Activated CD8-positive, alpha-beta memory T cell treated with anti-CD3 and anti-CD28 coated beads, Interleukin-2, amount 50 U/mL, for 4 hours (primary cell): ENCODE measurements at places on chromosomes 1 and 21.
A peak's percentile ranks its signal among the peaks of the same experiment; 100 is the strongest.

DNA sequence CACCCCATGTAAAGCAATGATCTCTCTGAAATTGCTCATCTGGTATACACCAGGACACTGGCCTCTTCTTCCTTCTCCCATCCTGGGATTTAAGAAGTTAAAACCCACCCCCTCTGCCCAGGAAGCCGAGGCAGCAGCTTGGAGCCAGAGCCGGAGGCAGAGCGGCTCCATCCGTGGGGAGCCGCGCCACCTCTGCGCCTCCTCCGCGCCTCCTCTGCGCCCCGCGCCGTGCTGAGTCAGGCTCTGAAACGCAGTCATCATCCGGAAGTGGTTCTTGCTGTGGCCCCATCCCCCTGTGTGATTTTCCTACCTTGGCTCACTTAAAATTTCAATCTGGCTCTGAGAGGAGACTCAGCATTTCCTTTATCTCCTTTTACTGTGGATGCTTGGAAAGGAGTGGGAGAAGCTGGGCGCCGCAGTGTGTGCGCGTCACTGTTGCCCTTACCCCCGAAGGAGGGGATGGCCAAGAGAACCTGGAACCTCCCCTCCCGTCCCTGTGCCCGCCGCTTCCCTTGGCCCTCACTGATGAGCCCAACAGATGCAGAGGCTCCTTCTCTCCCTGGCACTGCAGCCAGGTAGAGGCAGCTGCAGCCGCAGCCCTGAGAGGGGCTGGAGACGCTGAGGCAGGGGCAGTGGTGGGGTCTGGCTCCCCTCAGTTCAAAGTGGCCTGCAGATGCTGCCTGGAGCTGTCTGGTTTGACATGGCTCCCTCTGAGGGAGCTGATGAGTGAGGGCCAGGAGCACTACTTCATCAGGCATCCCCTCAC is 15.3 kb upstream of the NPHP4 start:
- DNase-seq: peak; percentile 51

GRCh38 chr1:229953736-229954326 is 113.2 kb upstream of the GALNT2 start:
- no peak for DNase-seq

DNA sequence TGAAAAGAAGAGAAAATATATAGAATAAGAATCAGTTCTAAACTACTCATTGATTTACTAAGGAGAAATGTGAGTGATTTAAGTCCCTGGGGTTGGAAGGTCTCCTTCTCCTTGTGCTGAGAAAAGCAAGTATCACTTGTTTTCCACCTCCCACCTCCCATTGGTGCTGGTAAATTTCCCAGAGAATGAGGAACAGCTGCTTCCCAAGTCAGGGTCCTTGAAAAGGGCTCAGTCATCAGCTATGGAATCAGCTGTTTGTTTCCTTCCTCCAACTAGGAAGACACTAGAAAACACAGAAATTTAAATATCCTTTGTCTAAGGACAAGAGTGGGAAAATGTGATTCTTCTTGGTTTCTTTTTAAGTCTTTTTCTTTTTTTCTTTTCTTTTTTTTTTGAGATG is 131.3 kb upstream of the C1orf21 start:
- no peak for DNase-seq

DNA sequence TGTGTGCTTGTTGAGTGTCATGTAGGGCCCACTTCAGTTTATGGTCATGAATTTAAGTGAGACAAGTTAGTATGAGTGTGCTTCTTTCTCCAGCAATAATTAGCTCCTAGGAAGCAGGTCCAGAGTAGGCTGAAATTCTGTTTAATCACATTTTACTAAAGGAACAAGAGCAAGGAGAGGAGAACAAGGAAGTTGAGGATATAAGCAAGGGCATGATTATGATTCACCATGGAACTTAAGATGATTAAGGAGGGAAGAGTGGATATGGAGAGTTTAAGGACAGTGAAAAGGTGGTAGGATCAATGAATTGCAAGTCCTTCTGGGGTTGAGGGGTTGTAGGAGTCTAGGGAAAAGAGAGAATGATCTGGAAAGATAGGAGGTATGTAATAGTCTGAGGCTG is 3.1 kb upstream of the DIPK1A start:
- no peak for DNase-seq

DNA sequence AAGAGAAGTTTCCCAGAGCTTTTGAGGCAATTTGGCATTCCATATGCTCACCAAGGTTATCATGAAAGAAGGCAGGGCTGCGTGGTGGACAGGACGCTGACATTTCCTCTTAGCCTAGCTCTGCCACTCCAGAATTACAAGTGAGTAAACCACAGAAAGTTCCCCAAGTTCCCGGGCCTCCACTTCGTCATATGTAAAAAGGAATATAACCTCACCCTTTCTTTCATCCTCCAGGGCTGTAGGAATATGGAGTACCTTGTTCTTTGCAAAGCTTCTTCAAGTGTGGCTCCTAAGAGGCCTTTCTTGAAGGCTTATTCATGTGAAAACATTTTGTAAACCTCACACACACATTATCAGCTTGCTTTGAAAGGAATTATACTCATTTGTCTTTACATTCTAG is 210.2 kb downstream of the GREM2 start:
- no peak for DNase-seq

GRCh38 chr1:168045311-168045710 is 91.4 kb downstream of the GPR161 start:
- no peak for DNase-seq

- no peak for DNase-seq
These were observed 13.3 kb downstream of the PLPPR5 start for GRCh38 chr1:98991127-98992012.

- no peak for DNase-seq
These were observed 62.5 kb downstream of the ADAMTS1 start for GRCh38 chr21:26782747-26783146.

GRCh38 chr21:38861989-38862683 is 56.4 kb downstream of the ETS2 start:
- DNase-seq: no peak

- no peak for DNase-seq
These were observed 1.2 kb upstream of the C1orf198 start for GRCh38 chr1:230869500-230869899.

DNA sequence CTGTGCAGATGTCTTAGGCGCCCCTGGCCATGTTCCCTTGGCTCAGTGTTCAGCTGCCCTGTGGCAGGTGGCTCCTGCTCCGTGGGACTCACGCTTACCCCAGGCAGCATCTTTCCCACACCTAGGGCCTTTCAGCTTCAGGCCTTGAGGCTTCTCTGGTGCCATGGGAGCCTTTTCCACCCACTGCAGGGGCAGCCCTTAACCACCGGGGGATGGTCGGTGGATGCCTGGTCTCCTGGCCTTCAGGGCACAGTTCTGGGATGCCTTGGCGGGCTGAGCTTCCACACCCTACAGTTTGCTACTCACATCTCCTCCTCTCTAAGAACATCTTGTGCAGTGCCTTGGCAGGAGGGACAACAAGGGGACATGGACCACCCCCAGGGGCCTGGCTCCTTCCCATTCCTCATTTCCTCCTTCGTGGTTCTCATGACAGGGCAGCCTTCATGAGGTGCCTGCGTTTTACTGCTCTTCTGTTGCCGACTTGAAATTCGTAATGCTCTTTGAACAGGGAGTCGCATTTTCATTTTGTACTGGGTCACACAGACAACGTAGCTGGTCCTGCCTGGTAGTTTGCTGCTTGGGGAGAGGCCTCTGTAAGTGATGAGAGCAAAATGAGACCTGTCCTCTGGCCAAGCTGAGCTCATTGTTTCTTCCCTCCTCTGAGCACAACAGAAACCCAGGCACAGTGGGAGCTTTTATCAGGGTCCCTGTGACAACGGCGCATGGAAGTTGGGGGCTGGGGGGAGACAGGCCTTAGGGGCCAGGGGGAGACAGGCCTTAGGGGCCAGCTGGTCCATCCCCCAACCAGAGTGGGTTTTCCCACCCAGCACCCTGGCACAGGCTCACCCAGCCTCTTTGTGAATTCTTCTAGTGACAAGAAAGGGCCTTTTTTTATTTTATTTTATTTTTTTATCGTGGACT is 62.0 kb upstream of the NEK2 start:
- DNase-seq: no peak

DNA sequence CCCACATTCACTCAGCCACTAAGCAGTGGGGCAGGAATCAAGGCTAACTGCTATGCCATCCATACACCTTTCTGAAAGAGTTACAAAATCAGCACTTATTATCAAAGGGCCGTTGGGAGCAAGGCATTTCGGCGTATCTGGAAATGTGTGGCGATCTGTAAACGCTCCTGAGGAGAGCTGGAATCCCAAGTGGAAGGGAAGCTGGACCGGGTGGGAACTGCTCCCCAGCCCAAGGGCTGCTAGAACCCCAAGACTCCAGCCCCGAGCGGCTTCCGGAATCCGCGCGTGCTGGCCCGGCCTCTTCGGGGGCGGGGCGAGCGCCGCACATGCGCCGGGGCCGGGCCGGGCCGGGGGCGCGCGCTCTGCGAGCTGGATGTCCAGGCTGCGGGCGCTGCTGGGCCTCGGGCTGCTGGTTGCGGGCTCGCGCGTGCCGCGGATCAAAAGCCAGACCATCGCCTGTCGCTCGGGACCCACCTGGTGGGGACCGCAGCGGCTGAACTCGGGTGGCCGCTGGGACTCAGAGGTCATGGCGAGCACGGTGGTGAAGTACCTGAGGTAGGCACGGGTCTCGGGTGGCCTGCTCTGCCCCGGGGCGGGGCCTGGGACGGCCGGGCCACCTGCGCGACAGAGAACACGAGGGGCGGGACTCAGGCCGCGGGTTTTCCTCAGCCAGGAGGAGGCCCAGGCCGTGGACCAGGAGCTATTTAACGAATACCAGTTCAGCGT is at the start of gene NAXE:
Gene NAXE (plus strand): TSS at position 345 of the 726 bp plus-strand sequence. CDS start 29 bp downstream, at position 374.
- DNase-seq: peak; percentile 69

- DNase-seq: no peak
These were observed 5.3 kb downstream of the TIE1 start for GRCh38 chr1:43305926-43306687.

- no peak for DNase-seq
These were observed 28.1 kb downstream of the RNF187 start for GRCh38 chr1:228515200-228515834.

- DNase-seq: no peak
These were observed 1.8 kb downstream of the ARPC5 start for GRCh38 chr1:183633676-183634343.

DNA sequence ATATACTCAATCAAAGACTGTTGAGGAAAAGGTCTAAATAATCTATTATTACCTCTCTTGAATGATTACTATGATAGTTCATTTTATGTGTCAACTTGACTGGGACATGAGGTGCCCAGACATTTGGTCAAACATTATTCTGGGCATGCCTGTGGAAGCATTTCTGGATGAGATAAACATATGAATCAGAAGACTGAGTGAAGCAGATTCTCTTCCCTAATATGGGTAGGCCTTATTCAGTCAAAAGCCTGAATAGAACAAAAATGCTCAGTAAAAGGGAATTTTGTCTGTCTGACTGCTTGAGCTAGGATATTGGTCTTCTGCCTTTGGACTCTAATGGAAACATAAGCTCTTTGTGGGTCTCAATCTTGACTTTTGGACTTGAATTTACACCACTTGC is 73.3 kb upstream of the SOX13 start:
- no peak for DNase-seq

DNA sequence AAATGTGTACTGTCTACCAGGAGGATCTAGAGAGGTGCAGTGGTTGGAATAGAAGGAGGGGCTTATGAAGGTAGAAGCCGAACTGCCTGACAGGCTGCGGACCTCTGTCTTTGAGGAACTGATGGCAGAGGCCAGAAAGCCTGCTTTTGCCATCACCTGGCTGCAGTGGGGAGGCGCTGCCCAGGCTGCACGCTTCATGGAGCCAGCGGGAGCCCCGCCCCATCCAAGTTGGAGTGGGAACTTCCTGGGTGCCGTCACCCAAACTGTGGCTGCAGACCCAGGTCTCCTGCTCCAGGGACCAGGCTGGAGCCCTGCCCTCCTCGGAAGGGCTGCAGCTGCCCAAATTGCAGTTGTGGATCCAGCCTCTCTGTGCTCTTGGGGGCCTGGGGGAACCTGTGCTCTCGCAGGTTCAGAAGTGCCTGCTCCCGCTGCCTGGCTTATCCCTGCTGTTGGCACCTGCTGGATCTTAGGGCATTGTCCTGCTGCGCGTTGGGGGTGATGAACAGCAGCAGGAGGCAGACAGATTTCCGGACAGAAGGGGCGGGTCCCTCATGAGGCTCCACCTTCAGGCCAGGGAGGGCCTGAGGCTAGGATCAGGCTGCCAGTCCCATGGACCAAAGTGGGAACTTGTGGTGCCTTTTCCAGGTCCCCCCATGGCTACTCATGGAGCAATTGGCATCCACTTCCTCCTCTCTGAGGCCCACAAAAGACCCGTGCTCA is 118.0 kb upstream of the PLPPR4 start:
- no peak for DNase-seq

- no peak for DNase-seq
These were observed 22.3 kb upstream of the MOB3C start for GRCh38 chr1:46638921-46639320.

GRCh38 chr1:114011796-114012195 is 32.5 kb downstream of the OLFML3 start:
- no peak for DNase-seq

DNA sequence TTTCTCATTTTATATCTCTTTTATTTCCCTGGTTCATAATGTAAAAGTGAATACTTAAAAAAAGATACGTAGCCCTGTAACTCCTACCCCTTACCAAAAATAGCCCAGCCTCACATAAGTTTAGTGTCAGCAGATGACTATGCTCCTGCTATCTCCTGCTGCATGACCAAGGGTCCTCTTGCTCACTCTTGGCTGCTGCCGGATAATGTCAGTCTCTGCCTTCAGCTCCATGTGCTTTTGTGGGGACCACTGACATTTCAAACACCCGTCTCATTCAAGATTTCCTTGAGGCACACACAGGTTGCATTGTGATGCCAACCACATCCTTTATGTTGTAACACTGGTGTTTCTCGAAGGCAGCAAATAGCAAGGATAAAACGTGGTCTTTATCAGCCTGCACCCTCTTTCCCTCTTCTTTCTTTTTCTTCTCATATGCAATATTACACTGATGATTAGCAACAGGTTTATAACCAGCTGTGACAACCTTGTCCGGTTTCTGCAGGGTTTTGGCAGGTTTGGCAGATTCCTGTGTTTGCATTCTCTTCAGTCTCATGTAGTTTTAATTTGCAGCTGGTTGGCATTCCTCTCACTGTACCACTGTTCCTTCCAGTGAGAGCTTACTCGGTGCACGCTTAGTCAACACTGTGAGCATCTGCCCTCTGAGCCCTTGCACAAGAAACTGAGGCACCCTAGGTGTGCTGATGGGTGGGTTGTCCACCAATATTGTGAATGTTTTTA is 62.2 kb downstream of the ZNF684 start:
- no peak for DNase-seq

- DNase-seq: no peak
These were observed 5.8 kb upstream of the LAMC2 start for GRCh38 chr1:183180218-183180617.

- DNase-seq: no peak
These were observed 9.5 kb upstream of the SLFNL1 start for GRCh38 chr1:41030872-41031616.

DNA sequence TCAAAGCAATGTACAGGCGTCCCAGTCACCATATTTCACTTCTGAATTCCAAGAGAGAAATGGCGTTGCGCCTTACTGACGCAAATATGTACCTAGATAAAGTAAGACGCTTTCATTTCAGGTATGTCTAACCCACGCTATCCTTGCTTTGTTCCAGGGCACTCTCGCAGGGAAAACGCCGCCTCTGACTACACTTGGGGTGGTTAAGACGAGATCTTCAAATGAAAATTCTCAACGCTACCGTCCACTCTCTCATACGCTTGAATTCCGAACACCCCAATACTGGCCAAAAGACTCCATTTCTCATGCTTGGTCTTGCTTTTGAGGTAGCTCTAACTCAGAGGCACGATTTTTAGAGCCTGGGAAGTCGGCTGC is 736 bp upstream of the ZMPSTE24 start:
- DNase-seq: no peak
